ENCODE measurements at places on chromosomes 6 and 20.
A peak's percentile ranks its signal among the peaks of the same experiment; 100 is the strongest.

DNA sequence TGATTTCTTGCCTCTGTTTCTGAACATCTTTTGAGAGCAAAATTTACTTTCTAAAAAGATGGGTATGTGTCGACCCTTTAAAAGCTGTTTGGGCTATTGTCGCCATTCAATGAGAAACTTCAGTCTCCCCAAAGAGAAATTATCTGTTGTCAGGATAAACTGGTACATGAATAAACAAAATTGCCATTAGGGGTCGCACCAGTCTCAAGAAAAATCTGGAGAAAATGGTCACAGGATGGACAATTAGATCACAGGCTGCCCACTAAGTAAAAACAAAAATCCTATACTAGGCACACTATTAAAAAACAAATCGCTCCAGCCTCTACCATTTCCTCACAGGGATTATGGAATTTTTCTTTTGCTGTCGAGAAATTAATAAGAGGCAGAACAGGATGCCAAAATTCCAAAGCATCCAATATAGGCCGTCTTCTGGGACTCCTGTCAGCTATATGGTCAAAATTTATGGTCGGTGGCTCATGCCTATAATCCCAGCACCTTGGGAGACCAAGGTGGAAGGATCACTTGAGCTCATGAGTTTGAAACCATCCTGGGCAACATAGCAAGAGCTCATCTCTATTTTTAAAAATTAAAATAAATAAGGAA is 5.5 kb upstream of the HLA-E start:
- peak; percentile 58 for DNase-seq

GRCh38 chr6:54307439-54307910 is 766 bp upstream of the TINAG start:
- peak; percentile 72 for DNase-seq

DNA sequence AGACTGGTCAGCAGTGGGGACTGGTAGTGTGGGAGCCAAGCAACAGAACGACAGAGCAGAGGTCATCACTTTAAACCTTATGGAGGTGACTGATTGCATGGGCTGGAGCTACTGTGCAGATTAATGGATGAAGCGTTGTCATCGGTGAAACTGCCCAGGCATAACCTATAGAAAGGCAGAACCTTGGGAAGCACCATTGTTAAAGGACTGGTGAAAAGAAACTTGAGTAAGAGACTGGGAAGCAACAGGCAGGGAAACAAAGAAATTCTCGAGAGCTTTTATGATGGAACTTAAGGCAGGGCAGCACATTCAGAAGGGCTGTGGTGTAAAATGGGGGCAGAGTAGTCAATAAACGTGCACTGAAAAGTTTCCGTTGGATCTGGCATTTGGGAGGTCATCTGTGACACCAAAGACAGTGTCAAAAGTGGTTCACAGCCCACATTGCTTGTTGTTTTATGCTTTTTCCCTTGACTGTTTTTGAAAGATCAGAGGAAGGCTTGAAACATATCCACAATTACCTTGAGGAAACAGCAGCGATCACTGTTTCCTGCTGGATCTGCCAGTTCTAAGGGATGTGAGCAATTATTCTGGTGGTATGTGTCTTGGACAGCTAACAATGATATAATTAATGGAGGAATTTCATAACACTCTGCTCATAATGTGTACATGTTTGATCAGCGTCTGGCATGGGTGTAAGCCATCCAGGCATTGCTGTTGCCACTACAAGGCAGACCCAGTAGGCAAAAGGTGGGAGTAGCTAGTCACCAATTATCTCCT is 62.7 kb downstream of the LRRC1 start:
- DNase-seq, result no peak

- no peak for DNase-seq
These were observed 74.7 kb upstream of the PRDM1 start for GRCh38 chr6:106011476-106011875.

GRCh38 chr6:13765570-13765969 is 48.8 kb downstream of the MCUR1 start:
- no peak for DNase-seq

DNA sequence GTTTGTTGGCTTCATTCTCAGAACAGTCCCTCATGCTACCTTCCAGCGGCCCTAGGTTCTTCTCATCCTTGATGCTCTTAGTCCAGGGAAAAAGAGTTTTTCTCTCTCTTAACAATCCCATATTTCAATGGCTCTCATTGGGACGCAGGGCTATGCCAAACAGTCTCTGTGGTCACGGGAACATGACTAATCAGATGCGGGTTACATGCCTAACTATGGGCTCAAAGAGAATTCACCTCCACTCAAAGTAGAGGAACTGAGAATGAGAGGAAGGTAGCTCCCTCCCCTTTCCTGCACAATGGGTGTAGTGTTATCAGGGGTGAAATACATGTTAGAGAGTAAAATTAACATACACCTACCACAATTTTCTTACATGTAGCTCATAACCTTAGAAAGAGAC is 18.1 kb upstream of the ATRN start:
- no peak for DNase-seq

DNA sequence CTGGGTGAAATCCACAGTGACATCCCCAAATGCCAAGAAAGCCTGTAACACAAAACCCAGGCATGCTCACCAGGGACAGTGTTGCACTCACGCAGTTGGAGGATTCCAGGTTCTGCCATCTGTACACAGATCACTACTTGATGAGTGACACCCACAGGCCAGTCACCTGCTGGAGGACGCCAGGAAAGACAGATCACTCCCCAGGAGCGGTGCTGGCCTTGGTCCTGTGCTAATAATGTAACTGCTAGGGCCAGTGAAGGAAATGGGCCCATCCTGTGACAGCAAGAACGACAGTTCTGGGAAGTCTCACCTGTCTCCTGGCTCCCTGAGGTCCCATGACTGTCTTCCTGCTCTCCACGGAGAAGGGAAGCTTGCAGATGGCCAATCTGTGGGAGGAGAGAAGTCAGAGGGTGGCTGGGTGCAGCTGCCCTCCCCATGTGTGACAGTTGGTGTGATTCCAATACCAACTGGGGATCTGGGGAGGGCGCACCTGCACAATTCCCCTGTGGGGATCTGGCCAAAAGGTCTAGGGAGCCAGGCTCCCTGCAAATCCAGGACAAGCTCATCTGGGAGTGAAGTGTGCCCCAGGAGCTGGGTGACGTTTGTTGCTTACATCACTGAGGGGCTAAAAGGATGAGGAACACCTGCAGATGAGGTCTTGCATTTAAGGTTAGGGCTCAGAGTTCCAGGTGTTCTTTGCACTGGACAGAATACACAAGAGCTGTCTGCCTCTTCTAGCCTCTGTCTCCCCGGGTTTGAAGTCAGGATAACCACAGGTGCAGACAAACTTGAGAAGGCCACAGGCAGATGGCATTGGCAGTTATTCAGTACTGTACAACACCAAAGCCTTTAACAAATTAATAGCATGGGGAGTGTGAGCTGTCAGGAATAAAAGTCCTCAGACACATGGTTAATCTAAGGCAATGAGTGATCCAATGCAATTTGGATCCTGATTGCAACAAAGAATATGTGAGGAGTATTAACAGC is 10.3 kb downstream of the ZNF337 start:
- DNase-seq, result no peak

GRCh38 chr6:3707751-3708412 is 43.6 kb downstream of the PXDC1 start:
- DNase-seq, result no peak

DNA sequence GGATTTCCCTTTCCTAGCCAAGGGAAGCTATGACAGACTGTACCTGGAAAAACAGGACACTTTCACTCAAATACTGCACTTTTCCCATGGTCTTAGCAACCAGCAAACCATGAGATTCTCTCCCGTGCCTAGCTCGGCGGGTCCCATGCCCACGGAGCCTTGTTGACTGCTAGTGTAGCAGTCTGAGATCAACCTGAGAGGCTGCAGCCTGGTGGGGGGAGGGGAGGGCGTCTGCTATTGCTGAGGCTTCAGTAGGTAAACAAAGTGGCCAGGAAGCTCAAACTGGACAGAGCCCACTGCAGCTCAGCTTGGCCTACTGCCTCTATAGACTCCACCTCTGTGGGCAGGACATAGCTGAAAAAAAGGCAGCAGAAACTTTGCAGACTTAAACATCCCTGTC is 61.8 kb downstream of the EPM2A start:
- DNase-seq, result no peak

GRCh38 chr6:38396209-38396608 is 243.5 kb downstream of the BTBD9 start:
- DNase-seq, result no peak

DNA sequence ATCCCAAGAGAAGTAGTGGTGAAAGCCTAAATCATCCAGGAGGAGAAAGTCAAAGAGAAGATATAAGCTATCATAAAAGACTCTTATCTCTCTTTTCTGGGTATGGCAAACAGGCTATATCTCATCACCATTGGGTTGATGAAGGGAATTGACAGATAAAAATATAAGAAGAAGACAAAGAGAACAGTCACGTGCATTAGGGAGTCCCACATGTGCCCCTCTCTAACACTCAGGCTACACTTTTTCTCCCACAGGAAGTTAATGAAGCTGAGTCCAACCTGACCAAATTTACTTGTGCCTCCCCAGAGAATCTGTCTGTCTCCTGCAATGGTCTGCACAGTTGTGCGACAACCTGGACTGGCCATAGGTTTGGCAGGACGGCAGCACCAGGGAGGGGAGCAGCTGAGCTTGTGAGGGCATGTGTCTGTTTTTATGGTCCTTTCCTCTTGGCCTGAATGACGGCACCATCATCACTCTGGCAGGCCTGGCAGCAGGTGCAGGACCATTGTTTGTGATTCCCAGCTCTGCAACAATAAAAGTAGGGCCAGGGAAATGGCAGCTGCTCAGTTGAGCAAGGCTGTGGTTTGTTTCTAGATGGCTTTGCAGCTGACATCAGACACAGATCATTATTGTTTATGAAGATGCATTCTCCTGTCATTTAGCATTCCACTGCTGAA is 144.5 kb upstream of the MCHR2 start:
- DNase-seq, result no peak

GRCh38 chr6:72524011-72524645 is 97.7 kb upstream of the KCNQ5 start:
- DNase-seq, result no peak

GRCh38 chr6:1757131-1757530 is 147.4 kb downstream of the FOXC1 start:
- no peak for DNase-seq

DNA sequence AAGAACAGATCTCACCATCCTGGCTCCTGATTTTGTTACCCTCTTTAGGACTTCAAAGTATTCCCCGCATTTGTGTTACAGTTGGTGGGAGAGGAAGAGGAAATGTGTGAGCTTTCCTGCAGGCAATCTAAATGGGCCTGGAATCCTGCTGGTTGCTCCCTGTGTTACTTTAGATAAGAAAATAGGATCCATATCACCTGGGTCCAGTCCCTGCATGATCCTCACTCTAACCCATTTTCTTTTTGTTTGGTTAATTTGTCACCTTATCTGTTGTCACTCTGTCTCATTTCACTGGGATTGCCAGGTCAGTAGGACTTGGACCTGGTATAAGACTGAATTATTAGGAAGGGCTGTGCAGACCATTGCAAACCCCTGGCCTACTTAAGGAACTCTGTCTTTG is 175.9 kb upstream of the GJE1 start:
- no peak for DNase-seq

DNA sequence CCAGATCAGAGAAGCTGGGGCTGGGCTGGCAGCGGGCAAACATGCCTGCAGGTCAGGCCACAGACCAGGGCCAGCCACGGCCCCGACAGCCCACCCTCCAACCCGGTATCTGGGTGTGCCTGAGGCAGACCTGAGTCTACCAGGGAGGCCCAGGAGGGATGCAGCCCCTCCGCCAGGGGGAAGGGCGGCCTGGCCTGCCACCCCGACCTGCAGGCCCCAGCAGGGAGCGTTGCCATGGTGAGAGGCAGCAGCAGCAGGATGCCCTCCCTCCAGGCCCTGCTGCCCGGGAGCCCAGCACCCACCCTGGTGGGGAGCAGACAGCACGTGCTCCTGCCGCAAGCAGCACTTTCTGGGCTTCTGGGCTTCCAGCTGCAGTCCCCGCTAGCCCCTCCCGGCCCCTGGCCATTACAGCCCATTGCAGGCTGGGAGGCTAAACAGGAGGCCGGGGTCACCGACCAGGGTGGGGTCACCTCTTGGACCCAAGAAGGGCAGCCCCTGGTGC is 3.8 kb upstream of the EEF1A2 start:
- no peak for DNase-seq

DNA sequence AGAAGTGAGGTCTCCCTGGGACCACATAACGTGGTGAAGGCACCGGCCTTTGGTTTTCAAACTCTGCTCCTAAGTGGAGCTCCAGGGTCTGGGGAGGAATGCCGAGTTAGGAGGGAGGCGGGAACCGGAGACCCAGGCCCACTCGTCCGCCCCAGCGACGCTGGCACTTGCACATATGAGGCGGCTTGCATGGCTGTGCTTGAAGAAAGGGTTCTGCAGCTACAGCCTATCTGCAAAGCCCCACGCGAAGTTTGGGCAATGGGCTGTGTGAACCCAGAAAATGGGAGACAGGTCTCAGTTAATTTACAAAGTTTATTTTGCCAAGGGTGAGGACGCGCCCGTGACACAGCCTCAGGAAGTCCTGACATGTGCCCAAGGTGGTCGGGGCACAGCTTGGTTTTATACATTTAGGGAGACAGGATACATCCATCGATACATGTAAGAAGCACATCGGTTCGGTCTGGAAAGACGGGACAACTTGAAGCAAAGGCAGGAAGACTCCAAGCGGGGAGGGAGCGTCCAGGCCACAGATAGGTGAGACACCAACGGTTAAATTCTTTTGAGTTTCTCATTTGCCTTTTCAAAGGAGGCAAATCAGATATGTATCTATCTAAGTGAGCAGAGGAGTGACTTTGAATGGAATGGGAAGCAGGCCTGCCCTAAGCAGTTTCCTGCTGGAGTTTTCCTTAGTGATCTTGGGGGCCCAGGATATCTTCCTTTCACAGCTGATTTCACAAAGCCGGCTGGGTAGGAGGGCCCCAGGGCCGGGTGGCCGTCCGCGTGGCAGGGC is 782 bp upstream of the PCMTD2 start:
- DNase-seq, result no peak

DNA sequence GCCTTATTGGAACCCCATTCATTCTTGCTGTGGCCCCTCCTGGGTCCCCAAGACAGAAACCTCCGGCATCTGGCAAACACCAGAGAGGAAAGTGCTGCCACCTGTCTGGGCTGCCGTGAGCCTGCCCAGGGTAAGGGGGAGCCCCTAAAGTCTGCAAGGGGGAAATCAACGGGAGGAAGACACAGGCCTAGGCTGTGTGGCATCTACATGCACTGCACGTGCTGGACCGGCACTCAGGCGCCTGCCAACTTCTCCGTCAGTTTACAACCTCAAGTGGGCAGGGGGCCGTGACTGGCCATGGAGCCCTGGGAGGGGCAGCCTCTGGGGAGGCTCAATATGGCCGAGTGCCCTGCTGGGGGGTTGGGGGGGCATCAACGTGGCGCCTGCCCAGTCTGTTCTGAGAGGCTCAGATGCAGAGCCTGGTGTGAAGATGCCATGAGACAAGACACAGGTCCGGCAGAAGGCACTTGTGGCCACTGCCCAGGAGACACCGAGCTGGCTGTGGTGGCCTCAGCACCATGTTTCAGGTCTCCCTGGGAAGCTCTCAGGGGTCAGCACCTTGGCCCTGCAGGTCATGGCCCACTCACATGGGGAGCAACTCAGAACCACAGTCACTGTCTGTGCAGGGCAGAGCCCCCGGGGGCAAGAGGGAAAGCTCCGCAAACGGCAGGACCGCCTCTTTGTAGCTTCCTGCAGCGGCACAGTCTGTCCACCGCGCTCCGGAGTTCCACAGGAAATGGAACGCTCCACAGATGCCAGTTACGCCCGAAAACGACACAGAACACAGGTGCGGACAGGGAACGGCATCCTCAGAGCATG is 8.4 kb downstream of the UCKL1 start:
- DNase-seq, result no peak

All from kidney glomerular epithelial cell (primary cell).